ENCODE measurements at places on chromosomes 16 and 17.
A peak's percentile ranks its signal among the peaks of the same experiment; 100 is the strongest.

GRCh38 chr17:48068491-48068961, 20.4 kb downstream of the NFE2L1 start:
- no peak for DNase-seq

DNA sequence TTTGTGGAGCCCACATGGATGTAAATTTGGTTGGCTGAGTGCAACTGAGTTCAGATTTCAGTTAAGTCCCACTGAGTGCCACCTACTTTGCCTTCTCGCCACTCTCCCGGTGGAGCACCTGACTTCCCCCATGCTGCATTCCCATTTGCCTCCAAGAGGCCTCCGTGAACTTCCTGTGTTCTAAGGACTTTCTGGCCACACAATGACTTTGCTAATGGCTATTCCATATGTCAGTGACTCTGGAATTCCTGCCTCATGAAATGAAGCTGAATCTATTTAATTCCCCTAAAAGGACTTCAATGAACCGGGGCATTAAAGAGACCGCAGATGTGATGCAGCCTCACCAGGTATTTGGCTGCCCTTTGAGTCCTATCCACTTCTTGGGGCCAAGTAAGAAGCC, 29.9 kb downstream of the ABCC12 start:
- no peak for DNase-seq

- DNase-seq, result peak; percentile 64
Observed at GRCh38 chr16:53773150-53773846, 69.3 kb downstream of the FTO start.

DNA sequence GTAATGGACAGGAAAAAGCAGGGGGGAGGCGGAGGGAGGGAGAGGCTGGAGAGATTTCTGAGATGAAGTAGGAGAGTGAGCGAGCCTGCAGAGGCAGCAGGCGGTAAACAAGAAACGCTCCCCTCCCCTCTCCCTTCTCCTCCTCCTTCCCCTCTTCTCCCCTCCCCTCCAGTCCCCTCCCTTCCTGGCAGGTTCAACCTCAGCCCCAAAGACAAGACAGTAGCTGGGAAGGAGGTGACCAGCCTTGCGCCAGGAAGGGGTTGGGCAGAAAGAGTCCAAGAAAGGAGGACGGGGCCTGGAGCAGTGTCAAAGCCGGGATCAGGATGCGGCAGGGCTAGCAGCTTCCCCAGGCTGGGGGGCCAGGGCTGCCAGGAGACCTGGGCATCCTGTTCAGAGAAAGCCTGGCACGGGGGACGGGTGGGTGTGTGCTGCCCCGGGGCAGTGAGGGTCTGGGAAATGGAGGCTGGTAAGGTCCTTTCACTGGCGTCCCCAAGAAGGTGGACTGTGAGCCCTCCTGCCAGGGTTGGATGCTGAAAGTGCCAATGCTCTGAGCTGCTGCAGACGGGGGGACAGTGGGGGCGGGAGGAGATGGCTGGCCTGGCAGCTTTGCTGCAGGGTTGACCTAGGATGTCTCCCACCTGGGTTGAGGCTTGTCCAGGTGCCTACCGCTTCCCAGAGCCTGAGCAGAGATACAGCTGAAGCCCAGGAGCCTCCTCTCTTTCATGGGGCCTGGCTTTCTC, 261.6 kb upstream of the TNRC6C start:
- no peak for DNase-seq

GRCh38 chr17:72578817-72579470, 458.1 kb downstream of the SOX9 start:
- no peak for DNase-seq

DNA sequence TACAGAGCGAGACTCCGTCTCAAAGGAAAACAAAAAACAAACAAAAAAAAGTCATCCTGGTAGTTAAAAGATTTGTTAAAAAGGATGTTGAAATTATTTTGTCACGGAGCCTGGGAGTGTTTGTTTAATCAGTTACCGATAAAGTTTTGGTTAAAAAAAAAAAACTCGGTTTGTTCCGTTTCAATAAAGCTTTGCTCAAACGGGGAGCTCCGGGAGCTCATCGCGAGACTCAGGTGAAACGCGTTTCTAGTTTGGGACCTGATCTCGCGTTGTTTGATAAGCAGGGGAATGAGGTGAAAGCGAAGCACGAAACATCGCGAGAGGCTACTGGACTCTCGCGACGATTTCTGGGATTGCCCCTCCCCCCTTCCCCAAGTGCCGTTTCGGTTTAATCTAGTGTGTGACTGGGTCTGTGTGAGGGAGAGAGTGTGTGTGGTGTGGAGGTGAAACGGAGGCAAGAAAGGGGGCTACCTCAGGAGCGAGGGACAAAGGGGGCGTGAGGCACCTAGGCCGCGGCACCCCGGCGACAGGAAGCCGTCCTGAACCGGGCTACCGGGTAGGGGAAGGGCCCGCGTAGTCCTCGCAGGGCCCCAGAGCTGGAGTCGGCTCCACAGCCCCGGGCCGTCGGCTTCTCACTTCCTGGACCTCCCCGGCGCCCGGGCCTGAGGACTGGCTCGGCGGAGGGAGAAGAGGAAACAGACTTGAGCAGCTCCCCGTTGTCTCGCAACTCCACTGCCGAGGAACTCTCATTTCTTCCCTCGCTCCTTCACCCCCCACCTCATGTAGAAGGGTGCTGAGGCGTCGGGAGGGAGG, at the start of gene CDK12:
TSS of gene CDK12 (plus strand) at position 374 of the 813 bp plus-strand sequence. CDS start 586 bp downstream, outside the sequence.
- DNase-seq, result peak; percentile 88
